CD4-positive, alpha-beta T cell treated with Interferon gamma for 1 hour (primary cell): ENCODE measurements at places on chromosomes 4 and X.
A peak's percentile ranks its signal among the peaks of the same experiment; 100 is the strongest.

DNA sequence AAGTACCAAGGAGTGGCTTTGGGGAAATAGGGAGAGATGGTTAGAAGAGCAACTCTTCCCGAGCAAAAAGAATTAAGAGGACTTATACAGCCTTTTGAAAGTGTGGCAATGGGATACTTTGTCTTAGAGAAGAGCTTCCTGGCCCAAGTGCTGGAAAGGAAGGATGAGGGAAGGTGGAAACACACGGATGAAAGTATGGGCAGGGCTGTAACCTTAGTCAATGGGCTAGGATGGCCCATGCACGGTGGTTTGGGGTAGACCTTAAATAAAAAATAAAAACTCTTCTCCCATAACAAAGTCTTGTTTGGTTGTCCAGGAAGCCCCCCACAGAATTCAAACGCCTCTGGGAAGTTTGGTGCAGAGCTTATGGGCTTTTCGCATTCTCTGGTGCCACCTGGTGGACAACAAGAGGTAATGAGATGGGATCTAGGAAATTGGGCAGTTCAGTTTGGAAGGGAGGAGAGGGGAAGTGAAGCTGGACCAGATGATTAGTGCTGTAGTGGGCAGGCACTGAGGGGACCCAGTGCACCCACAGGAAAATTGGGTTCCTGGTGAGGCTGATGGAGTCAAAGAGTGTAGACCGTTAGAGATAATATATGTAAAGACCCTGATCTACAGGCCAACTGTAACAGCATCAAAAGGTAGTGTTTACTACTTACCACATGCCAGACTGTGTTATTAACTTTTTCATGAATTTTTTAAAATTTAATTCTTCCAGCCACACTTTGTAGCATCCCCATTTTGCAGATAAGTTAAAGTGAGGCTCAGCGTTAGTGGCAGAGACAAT, 13.8 kb upstream of the ENOX2 start:
- DNase-seq = peak; percentile 35

DNA sequence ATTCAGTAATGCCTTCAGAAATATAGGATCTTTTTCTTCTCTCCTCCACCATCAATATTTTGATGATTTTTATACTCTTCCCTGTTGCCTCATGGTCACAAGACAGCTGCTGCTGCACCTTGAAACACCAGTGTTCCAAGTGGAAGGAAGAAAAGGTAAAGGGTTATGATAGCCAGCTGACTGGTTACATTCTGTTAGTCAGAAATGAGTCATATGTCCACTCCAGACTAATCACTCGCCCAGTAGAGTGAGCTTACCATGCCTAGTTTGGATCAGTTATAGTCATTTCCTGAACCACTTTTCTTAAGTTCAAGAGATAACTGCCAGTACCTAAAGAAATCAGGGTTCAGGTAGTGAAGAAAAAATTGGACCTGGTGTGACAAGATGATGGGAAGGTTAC, 532.3 kb upstream of the SMIM31 start:
- no peak for DNase-seq

DNA sequence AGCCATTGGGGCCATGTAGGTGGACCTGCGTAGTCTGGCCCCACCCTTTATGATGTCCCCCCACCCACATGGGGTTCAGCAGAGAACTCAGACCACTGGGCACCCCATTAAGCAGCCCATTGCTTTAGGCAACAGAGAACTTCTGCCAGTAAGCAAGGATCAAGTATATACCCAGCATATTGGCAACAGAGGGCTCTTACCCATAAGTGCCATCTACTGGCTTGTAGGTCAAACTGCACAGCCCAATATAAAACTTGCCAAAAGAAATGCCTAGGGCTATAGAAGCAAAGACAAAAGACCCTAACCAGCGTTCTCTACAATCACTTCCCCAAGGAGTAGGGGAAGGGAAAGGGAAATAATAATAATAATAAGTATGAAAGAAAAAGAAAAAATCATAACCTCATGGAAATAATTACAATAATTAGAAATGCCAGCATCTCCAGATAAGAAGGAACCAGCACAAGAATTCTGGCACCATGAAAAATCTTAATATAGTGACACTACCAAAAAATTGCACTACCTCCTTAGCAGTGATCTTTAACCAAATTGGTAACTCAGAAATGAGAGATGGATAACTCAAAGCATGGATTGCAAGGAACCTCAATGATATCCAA, 1090.7 kb downstream of the FAT4 start:
- no peak for DNase-seq

DNA sequence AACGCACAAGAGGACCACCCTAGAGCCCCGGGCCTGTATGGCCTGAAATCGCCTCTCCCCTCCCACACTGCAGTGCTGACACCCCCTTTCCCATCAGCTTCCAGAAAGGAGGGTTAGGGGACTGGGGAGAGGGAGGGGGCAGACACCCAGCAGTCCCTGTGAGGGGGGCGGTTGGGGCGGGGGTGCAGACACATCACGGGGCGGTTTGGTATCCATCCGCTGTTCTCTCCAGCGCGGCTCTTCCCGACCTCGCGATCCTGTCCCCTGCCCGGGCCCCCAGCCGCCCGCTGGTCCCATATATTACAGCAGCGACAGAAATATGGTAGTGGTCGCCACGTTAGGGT, 404 bp upstream of the GPRASP2 start:
- DNase-seq = no peak

GRCh38 chr4:30768277-30768676, 48.1 kb downstream of the PCDH7 start:
- no peak for DNase-seq

DNA sequence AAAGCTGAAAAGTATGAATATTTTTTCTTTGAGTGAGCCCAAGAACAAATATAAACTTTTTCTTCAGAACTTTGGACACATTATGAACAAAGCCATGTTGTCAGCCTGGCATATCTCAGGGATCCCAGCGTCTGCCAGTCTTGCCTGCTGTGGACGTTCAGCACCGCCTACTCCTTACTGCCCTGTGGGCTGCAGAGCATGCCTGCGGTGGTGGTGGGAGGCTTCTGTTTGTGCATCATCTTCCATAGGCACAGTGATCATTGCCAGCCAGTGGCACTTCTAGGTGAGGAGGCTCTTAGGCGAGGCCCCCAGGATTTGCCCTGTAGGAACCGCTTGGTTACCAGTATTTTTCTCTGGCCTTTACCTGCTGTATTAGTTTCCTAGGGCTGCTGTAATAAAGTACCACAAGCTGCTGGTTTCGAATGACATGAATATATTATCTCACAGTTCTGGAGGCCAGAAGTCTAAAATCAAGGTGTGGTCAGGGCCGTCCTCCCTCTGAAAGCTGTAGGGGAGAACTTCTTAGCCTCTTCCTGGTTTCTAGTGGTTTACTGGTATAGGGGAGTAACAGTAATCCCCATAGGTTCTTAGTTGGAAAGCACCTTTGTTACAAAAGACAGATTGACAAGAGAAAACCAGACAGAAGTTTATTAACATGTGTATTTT, 15.4 kb downstream of the ANXA3 start:
- no peak for DNase-seq

GRCh38 chr4:172601195-172601594, 567.4 kb upstream of the GALNT7 start:
- no peak for DNase-seq

DNA sequence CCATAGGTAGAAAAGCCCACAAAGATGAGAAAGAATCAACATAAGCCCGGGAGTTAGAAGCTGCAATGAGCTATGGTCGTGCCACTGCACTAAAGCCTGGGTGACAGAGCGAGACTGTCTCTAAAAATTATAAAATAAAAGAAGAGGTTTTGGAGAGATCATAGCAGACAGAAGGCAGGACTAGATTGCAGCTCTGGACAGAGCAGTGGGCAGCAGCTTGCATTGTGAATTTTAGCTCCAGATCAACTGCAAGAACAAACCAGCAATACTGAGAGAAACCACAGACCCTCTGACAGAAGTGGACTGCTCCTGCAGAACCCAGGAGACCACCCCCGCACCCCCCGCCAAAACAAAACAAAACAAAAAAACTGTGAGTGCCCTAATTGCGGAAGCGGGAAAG, 30.6 kb downstream of the SOWAHB start:
- no peak for DNase-seq

- no peak for DNase-seq
Observed at GRCh38 chr4:56164907-56165306, 216.2 kb downstream of the CEP135 start.

- no peak for DNase-seq
Observed at GRCh38 chr4:121069430-121069829, 2.9 kb downstream of the NDNF start.

DNA sequence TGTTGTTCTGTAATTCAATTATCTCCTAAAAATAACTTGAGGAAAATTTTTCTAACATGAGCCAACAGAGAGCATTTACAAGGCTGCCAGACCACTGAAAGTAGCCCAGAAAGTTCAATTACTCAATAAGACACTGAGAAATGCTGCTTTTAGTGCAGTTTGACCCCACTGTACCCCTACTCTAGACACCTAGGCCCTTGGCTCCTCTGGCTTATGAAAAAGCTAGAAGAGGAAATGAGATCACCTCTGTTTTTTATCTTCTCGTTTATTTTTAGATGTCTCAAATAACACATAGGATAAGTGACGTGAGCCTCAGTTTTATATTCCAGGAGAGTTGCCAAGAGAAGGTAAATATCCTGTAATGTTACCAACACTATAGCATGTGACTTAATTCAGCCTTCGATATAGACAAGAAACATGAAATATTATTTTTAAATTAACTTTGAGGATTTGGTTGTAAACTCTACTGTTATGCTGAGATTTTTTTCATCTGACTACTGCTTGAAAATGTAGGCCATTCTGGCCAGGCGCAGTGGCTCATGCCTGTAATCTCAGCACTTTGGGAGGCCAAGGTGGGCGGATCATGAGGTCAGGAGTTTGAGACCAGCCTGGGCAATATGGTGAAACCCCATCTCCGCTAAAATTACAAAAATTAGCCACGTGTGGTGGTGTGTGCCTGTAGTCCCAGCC, 24.4 kb downstream of the TNIP3 start:
- peak; percentile 26 for DNase-seq

- no peak for DNase-seq
Observed at GRCh38 chr4:188372058-188372457, 232.8 kb downstream of the TRIML1 start.
